Right ventricle myocardium superior (tissue), 1 donor: ENCODE measurements at places on chromosomes 3 and 15.

GRCh38 chr3:156576651-156577348, 21.9 kb upstream of the SSR3 start:
- no peak for DNase-seq

DNA sequence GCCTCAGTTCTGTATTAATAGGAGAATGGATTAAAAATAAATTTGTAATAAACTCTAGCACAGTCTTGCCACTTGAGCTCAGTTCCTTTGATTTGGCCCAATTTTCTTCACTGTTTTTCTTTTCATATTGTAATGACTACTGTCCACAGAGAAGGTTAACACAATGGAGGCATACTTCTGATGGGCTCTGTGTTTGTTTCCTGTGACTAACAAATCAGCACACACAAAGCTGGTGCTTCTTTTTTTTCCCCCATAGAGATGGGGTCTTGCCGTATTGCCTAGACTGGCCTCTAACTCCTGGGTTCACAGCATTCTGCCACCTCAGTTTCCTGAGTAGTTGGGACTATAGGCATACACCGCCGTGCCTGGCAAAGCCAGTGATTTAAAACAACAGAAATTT, 182.2 kb downstream of the GHSR start:
- no peak for DNase-seq

GRCh38 chr3:105938806-105939205, 70.0 kb upstream of the CBLB start:
- no peak for DNase-seq

DNA sequence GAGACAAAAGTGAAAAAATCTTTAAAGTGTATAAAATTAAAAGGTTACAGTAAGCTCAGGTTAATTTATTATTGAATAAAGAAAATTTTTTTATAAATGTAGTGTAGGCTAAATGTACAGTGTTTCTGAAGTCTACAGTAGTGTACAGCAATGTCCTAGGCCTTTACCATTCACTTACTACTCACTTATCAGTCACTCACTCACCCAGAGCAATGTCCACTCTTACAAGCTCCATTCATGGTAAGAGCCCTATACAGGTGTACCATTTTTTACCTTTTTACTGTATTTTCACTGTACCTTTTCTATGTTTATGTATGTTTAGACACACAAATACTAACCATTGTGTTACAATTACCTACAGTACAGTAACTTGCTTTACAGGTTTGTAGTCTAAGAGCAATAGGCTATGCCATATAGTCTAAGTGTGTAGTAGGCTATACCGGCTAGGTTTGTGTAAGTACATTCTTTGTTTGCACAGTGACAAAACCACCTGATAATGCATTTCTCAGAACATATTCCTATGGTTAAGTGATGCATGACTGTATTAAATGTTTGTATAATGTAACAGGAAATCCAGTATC, 38.1 kb upstream of the NECTIN3 start:
- no peak for DNase-seq

DNA sequence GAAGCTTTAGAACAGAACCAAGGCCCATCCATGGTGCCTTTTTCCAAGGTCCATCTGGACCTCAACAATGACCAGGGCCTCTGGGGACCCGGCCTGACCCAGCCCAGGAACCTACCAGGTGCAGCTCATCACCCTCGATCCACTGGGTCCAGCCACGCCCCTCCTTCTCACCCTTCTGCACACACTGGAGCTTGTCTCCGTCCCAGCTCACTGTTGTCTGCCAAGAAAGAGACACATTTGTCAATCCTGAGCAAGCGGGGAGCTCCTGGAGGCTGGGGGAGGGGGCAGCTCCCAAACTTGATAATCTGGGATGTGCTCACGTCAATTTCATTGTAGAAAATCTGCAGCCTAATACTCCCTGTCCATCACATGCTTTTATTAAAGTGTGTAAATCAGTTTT, 21.2 kb downstream of the RBP1 start:
- no peak for DNase-seq

GRCh38 chr3:41244620-41245336, 45.5 kb downstream of the CTNNB1 start:
- peak; percentile 44 for DNase-seq

GRCh38 chr3:58106640-58107039, 98.4 kb downstream of the FLNB start:
- DNase-seq = no peak

DNA sequence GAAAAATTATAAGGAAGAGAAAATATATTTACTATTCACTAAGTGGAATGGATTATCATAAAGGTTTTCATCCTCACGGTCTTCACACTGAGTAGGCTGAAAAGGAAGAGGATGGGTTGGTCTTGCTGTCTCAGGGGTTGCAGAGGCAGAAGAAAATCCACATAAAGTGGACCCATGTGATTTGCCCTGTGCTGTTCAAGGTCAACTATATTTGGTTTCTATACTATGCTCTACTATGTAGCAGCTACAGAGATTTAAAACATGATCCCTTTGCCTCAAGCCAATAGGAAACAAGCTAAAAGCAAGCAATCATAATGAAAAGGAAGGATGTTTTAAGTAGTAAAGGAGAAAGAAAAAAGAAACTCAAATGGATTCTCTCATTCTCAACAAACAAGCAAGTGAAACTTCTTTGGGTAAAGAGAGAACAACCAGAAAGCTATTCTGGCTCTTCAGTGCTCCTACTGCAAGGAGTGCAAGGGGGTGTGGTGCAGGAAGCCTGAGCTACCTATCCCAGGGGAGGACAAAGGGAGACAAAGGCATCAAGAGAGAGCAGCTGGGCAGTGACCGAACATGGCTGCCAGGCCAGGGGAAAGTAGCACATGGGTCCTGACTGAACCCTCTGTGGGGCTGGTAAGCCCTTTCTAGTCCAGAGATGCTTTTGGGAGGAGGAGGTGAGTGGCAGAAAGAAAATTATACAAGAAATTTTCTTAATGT, 35.9 kb downstream of the SFMBT1 start:
- DNase-seq = no peak

DNA sequence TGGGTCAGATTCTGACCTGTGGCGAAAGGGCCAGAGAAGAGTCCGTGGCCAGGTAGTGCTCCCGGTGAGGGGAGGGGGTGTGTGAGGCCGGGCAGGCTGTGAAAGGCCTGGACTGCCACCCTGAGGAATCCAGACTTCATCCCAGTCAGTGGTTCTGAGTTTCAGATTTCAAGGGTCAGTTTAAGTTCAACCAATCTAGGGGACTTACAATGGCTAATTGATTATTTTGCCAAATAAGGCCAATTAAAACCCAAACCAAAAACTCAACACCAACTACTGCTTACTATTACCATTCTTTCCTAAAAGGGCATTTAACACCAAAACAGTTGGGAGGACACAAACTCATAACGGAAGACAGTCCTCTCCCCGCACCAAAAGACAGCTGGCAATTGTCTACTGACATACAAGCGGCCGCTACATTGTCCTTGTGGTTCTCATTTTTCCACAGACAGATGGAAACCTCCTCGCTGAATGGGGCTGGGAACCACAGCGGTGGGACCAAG, 30.5 kb downstream of the TMEM44 start:
- no peak for DNase-seq
